Activated CD4-positive, alpha-beta T cell treated with anti-CD3 and anti-CD28 coated beads for 24 hours (primary cell): ENCODE measurements at places on chromosomes 16 and 17.

DNA sequence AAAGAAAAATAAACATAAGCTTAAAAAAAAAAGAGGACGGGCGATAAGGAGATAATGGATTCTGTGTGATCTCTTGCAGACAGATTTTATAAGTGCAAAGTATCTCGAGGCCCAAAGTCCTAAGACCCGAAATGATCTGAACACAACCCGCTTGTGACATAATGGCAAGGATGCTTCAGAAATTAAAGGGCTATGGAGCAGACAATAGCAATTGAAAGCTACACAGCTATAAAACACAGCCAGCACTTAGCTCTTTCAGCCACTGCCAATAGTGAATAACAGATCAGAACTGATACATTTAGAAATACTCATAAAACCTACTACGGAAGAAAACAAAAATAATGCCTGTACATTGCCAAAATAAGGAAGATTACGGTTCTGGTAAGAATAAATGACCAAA lies 117.5 kb downstream of the ZFHX3 start:
- DNase-seq = no peak

GRCh38 chr16:76797457-76797856 lies 393.5 kb upstream of the MON1B start:
- no peak for DNase-seq

DNA sequence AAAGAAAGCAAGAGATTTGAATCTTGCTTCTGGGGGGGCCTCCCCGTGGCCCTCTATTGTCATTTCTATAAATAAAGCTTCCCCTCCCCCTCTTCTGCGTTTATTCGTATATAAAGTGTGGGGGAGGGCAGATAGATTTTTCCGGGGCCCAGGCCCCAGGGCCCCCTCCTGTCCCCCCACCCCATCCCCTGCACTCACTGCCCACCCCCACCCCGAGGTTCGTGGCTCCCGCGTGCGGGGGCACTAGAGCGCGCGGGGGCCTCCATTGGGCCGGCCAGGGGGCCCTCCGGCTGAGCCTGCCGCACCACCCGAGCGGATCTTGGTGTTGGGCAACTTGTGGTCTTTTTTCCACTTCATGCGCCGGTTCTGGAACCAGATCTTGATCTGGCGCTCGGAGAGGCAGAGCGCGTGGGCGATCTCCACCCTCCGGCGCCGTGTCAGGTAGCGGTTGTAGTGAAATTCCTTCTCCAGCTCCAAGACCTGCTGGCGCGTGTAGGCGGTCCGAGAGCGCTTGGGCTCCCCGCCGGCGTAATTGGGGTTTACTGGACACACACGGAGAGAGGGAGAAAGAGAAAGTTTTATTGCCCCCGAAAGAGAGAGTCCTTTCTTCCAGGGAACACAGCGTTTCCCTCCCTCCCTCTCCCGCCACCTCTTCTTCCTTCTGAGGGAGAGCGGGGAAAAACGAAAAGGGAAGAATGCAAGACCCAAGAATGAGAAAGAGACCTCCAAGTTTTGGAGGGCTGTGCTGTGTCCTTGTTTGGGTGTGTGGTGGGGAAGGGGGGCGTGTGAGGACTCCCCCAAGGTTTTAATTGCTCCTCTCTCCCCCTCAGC lies 1.5 kb downstream of the HOXB4 start:
- no peak for DNase-seq

- DNase-seq = no peak
These were observed 10.8 kb upstream of the SLFN12L start for GRCh38 chr17:35548208-35548810.

- peak; percentile 6 for DNase-seq
These were observed 108.4 kb downstream of the OR1D5 start for GRCh38 chr17:2954898-2955445.

DNA sequence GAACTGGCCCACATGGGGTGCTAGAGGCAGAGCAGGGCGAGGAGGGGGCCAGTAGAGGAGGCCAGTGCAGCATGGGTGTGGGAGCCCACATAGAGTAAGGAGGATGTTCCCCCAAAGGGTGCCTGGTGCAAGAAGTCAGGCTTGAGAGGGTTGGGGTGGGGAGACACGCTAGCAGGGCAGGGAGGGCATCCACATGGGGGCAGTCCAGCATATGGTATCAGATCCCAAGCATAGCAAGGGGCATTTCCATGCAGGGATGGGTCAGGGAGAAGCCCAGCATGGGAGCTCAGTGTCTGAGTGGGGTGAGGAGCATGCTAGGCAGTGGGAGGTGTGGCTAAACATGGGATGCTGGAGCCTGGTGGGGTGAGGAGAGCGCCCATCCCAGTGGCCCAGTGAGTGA lies 213.7 kb downstream of the COPRS start:
- DNase-seq = no peak

DNA sequence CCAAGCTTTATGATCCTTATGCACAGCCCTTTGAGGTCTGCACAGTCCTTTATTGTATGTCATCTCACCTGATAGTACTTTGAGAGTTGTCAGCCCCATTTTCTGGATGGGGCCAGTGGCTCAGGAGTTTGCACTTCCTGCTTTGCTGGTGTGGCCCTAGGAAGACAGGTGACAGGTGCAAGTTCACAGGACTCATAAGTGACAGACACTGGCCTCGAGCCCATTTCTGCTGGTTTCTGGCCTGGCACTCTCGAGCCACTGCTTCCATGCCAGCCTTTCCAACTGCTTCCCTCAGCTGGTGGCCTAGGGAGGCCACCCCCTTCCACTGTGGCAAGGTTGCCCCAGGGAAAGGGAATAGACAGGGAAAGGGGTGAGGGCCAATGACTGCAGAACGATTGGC lies 84.4 kb upstream of the CCL1 start:
- DNase-seq = no peak

DNA sequence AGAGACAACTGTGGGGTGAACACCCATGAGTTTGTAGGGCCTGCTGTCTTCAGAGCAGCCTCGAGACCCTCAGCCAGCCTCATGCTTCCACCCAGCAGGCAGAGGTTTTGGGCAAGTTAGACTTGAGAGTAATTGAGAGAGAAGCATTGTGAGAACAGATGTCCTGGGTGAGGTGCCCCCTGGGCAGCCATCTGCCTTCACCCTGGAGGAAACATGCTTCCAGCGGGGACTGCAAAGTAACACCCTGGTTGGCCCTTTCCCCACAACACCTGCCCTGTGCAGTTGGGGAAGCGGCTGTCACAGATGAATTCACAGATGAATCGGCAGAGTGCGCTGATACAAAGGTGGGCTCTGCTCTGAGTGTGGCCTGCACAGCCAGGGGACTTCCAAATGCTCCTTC lies 23.4 kb downstream of the ATPAF2 start:
- no peak for DNase-seq

DNA sequence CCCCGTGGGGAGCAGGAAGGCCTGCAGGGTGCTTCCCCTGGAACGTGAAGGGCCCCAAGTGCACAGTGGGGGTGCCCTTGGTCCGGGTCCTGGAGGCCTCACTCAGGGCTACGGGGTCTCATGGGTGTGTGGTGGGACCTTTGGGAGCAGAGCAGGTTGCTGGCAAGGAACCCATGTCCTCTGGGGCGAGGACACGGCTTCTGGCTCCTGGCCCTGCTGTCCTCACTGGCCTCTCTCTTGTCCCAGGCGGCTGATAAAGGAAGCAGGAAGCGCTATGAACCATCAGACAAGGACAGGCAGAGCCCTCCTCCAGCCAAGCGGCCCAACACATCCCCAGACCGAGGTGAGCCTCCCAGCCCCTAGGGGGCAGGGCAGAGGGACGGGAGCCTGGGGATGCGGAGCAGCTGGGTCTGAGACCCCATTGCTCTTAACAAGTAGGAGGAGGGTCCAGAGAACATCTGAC lies 9.8 kb upstream of the IL17C start:
- no peak for DNase-seq

DNA sequence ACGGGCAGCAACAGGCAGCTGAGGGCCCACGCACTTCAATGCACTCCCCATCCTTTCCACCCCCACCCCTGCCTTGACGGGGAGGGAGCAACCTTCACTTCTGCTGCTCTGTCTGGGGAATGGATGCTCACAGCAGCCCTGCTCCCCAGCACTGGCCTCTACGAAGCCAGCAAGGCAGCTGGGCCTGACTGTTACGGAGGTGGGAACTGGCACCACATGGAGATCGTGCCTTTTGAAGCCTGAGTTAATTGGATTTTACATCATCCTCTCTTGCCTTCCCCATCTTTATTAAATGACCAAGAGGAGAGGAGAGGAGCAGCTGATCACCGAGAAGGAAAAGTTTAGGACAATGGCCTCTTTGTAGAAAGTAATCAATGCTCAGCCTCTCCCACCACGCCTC lies 187.0 kb upstream of the RPL38 start:
- no peak for DNase-seq

- no peak for DNase-seq
These were observed 3.5 kb upstream of the UBALD2 start for GRCh38 chr17:76261421-76262215.

GRCh38 chr17:63622574-63623390 lies 565 bp downstream of the MAP3K3 start:
- DNase-seq = peak; percentile 46

DNA sequence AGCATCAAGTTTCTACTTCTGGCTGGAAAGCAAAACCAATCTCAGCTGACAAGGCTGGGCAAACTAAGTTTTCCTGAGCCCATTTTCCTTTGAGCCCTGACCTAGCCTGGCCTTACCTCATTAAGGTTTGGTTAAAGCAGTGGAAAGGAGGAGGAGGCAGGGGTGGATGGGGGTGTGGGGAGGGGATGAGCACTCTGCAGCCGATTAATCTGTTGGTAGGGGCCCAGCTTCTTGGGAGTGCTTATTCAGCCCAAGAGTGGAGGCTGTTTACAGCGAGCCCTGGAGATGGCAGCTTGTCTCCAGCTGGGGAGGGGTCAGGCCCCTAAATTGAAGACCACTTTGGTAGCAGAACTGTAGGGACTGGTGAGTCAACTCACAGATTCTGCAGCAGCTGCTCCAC lies 12.0 kb downstream of the SMCR8 start:
- no peak for DNase-seq

DNA sequence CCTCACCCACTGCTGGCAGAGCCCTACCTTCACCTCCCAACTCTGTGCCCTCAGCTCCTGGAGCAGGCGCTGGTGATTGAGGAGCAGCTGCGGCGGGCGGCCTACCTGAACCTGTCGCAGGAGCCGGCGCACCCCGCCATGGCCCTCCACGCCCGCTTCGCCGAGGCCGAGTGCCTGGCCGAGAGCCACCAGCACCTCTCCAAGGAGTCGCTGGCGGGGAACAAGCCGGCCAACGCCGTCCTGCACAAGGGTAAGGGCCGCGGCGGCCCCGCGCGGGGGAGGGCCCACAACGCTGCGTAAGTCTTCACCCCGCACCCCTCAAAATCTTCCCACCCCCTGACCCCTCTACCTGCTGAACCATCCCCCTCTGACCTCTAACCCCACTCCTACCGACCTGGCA lies 7.0 kb downstream of the RNF227 start:
- no peak for DNase-seq

DNA sequence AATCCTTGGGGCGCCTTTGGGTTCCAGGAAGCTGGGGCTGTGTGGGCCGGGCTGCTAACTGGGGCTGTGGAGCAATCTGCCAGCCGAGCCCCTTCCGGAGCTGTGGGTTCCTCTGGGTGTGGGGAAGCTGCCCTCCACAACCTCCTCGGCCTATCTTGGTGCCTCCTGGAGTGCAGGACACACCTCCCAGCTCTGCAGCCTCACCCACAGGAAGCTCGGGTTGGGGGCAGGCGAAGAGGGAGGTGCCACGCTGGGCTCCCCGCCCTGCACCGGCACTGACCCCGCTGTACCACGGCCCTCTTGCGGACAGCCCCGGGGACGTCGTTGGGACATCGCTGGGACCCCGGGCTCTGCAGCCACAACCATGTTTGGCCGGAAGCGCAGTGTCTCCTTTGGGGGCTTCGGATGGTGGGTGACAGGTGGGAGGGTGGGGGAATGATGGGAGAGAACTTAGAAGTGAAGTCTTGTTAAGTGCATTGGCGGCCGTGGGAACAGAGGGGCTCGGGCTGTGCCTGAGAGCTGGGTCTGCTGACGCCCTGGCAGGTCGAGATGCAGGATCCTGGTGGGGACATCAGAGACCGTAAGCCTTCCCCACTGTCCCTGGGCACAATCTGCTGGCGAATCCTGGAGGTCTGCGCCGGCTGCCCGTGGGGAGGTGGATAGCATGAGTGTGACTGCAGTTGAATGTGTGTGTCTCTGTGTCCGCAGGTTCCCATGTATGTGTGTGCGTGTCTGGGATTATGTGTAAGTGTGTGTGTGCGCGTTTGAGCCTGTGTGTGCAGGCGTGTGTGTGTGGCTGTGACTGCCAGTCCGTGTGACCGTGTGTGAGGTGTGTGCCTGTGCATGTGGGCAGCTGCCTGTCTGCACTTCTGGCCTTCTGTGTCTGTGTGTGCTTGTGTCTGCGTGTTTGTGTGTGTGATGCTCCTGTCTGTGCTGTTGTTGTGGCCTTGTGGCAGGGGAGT lies at the start of gene RAP1GAP2:
Gene RAP1GAP2, plus strand, starts transcription at position 275 of the 962 bp plus-strand sequence. Its CDS starts 90 bp downstream, at position 365.
- DNase-seq = no peak

- DNase-seq = no peak
These were observed 18.2 kb upstream of the ABR start for GRCh38 chr17:1197781-1198490.

- DNase-seq = no peak
These were observed 1.2 kb downstream of the ACSF3 start for GRCh38 chr16:89094880-89095258.
